ENCODE measurements at places on chromosomes 5 and 9. TPM values are rescaled to one million over a fixed set of nuclear protein-coding genes. Genes with fewer than 3 reads are reported as not detected.

DNA sequence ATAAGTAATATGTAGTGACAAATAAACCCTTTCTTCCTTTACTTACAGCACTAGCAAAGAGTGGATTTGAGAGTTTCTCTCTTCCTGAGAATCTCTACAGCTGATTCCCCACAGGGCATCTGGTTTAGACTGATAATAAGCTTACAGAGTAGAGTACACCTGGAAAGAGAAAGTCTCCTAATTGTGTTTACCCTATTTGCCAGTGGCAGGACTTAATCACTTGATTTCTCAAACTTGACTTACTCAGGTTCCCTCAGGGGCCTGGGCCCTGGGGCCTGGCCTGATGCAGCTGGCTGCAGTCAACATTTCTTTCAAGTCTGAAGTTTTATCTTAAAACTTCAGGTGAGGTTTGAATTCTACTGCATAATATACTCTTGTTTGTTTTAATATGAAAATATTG lies 38.0 kb upstream of the UBTD2 start:
- H3K4me1 ChIP-seq, result no peaks in the 10 kb centered on the region
- H3K27ac ChIP-seq, result no peak overlapping the region
- no peak overlapping the region for H3K4me3 ChIP-seq
- no peak for DNase-seq
- H3K27me3 ChIP-seq, result no peaks in the 10 kb centered on the region
- no peaks in the 10 kb centered on the region for H3K36me3 ChIP-seq

- no peaks in the 10 kb centered on the region for H3K27me3 ChIP-seq
- no peak for DNase-seq
- H3K27ac ChIP-seq, result no peak overlapping the region
- H3K36me3 ChIP-seq, result peaks cover 85% of the 10 kb centered on the region
- H3K4me1 ChIP-seq, result no peaks in the 10 kb centered on the region
Observed at GRCh38 chr5:160036884-160037283, 27.9 kb downstream of the TTC1 start.

- peaks cover 7% of the 10 kb centered on the region for H3K4me1 ChIP-seq
- no peak overlapping the region for H3K27ac ChIP-seq
- H3K36me3 ChIP-seq, result no peaks in the 10 kb centered on the region
- H3K4me3 ChIP-seq, result no peak overlapping the region
Observed at GRCh38 chr9:16633794-16634193, 236.7 kb downstream of the BNC2 start.

DNA sequence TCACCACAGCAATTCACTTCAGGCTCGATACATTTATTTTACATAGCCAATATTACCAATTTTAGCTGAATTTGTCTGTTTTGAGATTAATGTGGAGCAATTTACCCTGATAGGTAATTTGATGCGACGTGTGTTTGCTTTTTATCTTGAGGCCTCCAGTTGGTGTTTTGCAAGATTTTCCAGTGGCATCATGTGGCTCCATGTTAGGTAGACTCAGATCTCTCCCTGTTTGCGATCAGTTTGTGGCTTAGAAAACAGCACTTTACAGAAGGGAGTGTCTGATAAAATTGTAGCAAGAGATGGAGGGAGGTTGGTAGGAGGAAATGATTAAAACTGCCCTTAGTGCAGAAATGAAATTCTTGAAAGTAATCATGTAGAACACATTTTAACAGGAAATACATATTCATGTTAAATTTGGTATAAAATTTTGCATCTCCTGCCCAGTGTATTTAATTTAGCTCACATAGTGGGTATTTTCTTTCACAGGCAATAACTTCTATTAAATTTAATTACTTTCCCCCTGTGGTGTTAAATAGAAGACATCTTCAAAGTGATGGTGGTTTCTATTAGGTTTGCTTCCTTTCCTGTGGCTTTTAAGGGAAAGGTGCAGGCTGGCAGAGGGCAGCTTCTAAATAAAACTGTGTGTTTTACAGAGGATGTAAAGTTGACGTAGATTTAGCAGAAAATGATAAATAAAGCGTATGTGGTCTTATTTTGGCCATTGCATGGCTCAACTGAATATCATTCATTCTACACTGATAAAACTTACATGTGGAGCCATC lies 135.8 kb downstream of the KDM4C start:
- H3K36me3 ChIP-seq, result peaks cover 37% of the 10 kb centered on the region
- no peak overlapping the region for H3K27ac ChIP-seq
- H3K4me3 ChIP-seq, result no peak overlapping the region
- DNase-seq, result no peak
- H3K27me3 ChIP-seq, result no peaks in the 10 kb centered on the region

- peaks cover 27% of the 10 kb centered on the region for H3K36me3 ChIP-seq
- no peak for DNase-seq
- H3K4me1 ChIP-seq, result peaks cover 21% of the 10 kb centered on the region
- no peaks in the 10 kb centered on the region for H3K27me3 ChIP-seq
- H3K4me3 ChIP-seq, result peak overlapping the region; percentile 55
Observed at GRCh38 chr9:122912671-122912963, 506 bp downstream of the ZBTB6 start.

DNA sequence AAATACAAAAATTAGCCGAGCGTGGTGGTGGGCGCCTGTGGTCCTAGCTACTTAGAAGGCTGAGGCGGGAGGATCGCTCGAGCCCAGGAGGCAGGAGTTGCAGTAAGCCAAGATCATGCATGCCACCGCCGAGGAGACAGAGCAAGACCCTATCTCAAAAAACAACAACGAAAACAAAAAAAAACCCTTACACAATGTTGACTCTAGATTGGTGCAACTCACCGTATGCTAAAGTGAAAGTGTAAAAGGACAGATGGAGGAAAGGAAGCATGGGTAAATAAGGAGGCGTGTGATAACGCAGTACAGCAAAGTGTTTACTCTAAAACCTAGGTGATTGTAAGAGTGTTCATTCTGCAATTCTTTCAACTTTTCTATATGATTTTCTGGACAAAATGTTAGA lies 15.9 kb upstream of the RUFY1 start:
- no peak for DNase-seq
- no peaks in the 10 kb centered on the region for H3K36me3 ChIP-seq
- peaks cover 10% of the 10 kb centered on the region for H3K27me3 ChIP-seq
- H3K4me3 ChIP-seq, result no peak overlapping the region
- H3K27ac ChIP-seq, result no peak overlapping the region
- H3K4me1 ChIP-seq, result peaks cover 19% of the 10 kb centered on the region

DNA sequence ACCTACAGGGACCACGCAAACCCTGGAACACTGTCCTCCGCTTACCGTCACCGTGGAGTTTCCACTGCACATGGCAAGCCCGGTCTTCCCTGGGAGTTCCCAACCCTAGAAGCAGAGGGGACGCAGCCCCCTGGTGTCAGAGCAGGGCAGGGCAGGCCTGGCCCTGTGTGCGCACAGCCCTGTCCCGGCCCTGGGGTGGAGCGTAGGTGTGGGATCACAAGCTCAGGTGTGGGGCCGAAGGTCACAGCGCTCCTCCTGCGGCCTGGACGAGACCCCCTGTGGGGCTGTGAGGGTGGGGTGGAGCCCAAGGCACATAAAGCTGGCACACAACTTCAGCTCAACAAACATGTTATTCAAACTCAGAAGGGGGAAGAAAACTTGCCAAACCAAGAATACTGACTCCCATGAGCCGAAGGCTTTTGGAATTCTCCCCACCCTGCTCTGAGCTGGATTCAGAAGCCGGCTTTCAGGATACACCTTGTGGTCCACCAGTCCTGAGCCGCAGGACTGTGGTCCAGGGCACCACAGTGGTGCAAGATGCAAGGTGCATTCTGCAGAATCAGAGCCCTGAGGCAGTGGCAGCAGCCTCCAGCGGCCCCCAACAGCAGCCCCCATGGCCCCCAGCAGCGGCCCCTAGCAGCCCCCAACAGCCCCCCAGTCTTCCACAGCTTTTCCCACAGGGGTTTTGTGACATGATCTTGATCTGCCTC lies 11.8 kb upstream of the EXOC3 start:
- H3K4me3 ChIP-seq, result no peak overlapping the region
- H3K27ac ChIP-seq, result no peak overlapping the region
- H3K36me3 ChIP-seq, result no peaks in the 10 kb centered on the region
- no peaks in the 10 kb centered on the region for H3K4me1 ChIP-seq
- no peaks in the 10 kb centered on the region for H3K27me3 ChIP-seq

DNA sequence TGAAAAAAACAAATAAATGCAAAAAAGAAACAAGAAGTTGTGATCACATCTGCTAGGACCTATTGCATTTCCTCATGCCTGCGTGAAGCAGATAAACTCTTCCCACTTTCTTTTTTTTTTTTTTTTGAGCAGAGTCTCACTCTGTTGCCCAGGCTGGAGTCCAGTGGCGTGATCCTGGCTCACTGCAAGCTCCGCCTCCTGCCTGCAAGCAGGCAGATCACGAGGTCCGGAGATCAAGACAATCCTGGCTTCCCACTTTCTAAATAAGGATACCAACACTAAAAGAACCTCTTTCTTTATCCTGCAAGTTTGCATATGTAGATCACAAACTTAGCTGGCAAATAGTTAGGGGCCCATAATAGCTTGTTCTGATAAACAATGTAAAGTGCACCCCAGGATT lies 128.6 kb downstream of the ASTN2 start:
- no peak overlapping the region for H3K27ac ChIP-seq
- no peaks in the 10 kb centered on the region for H3K4me1 ChIP-seq
- H3K4me3 ChIP-seq, result no peak overlapping the region

GRCh38 chr5:10477943-10478342 lies 36.3 kb downstream of the ROPN1L start:
- H3K4me3 ChIP-seq, result no peak overlapping the region
- no peaks in the 10 kb centered on the region for H3K36me3 ChIP-seq

DNA sequence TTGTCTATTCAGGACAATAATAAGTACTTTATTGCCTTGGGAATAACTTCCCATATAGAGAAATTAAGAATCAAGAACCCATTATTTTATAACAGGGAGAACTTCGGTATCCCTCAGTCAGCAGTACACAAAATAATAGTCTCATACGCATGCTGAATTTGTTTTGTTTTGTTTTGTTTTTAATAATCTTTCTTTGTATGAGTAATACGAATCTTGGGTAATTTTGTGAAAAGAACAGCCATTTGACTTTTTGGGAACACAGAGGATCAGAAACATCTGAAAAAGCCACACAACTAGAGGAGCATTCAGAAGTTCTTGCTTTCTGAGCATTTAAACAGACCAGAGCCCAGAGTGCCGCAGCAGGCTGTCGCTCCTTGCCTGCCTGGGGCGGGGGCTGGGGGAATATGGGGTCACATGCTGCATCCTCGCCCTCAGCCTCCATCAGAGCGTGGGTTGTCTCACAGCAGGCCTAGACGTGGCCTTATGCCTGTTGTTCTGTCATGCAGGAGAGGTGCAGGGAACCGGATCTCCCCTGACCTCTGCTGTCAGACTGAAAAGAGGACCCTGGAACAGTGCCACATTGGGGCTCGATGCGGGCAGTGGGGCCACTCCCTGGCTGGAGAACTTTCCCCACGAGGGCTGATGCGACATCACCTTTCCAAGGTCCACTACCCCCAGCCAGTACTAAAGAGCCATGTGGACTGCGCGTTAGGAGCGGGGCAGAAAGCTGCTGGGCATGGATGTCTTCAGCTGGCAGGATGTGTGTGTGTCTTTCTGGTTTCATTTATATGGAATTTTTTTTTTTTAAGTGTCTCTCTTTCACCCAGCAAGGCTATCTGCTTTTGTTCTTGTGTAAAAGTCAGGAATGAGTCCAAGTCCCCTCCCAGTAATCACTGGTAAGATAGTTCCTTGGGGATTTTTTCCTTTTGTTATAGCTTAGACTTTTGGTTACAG lies 133.4 kb upstream of the OTULINL start:
- H3K36me3 ChIP-seq, result no peaks in the 10 kb centered on the region
- H3K4me3 ChIP-seq, result no peak overlapping the region
- peak; percentile 45 for DNase-seq
- peaks cover 11% of the 10 kb centered on the region for H3K4me1 ChIP-seq

- H3K36me3 ChIP-seq, result no peaks in the 10 kb centered on the region
- no peaks in the 10 kb centered on the region for H3K27me3 ChIP-seq
- DNase-seq, result no peak
- no peak overlapping the region for H3K4me3 ChIP-seq
- H3K27ac ChIP-seq, result no peak overlapping the region
- no peaks in the 10 kb centered on the region for H3K4me1 ChIP-seq
Observed at GRCh38 chr9:108484468-108484867, 371.3 kb downstream of the ACTL7B start.

GRCh38 chr5:133825631-133826289 lies 142.7 kb downstream of the C5orf15 start:
- H3K4me1 ChIP-seq, result no peaks in the 10 kb centered on the region
- no peak for DNase-seq
- no peak overlapping the region for H3K4me3 ChIP-seq
- H3K36me3 ChIP-seq, result no peaks in the 10 kb centered on the region

GRCh38 chr9:73265876-73266275 lies 114.2 kb downstream of the ANXA1 start:
- H3K4me1 ChIP-seq, result no peaks in the 10 kb centered on the region
- H3K27ac ChIP-seq, result no peak overlapping the region
- H3K36me3 ChIP-seq, result no peaks in the 10 kb centered on the region

- no peaks in the 10 kb centered on the region for H3K36me3 ChIP-seq
- no peak overlapping the region for H3K4me3 ChIP-seq
- DNase-seq, result no peak
- no peaks in the 10 kb centered on the region for H3K27me3 ChIP-seq
- H3K27ac ChIP-seq, result no peak overlapping the region
- H3K4me1 ChIP-seq, result no peaks in the 10 kb centered on the region
Observed at GRCh38 chr5:45596320-45596719, 99.9 kb downstream of the HCN1 start.

- H3K27me3 ChIP-seq, result no peaks in the 10 kb centered on the region
- no peak for DNase-seq
- no peak overlapping the region for H3K27ac ChIP-seq
- H3K4me3 ChIP-seq, result no peak overlapping the region
- no peaks in the 10 kb centered on the region for H3K4me1 ChIP-seq
Observed at GRCh38 chr5:22372376-22372775, 480.8 kb downstream of the CDH12 start.

- no peaks in the 10 kb centered on the region for H3K36me3 ChIP-seq
- no peaks in the 10 kb centered on the region for H3K4me1 ChIP-seq
- no peaks in the 10 kb centered on the region for H3K27me3 ChIP-seq
Observed at GRCh38 chr5:120927950-120928530, 463.9 kb downstream of the PRR16 start.

DNA sequence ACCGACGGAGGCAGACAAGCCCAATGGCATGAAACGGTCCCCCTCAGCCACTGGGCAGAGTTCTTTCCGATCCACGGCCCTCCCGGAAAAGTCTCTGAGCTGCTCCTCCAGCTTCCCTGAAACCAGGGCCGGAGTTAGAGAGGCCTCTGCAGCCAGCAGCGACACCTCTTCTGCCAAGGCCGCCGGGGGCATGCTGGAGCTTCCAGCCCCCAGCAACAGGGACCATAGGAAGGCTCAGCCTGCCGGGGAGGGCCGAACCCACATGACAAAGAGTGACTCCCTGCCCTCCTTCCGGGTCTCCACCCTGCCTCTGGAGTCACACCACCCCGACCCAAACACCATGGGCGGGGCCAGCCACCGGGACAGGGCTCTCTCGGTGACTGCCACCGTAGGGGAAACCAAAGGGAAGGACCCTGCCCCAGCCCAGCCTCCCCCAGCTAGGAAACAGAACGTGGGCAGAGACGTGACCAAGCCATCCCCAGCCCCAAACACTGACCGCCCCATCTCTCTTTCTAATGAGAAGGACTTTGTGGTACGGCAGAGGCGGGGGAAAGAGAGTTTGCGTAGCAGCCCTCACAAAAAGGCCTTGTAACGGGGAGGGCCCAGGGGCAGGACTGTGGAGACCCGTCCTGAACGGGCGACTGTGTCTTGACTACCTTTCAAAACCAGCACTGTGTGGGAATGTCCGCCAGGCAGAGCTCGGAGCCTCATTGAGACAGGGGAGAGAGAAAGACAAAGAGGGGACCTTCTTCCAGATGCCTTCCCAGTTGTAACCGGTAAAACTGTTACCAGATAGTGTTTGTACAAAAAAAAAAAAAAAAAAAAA lies 29.9 kb downstream of the CD180 start:
- H3K4me1 ChIP-seq, result peaks cover 21% of the 10 kb centered on the region
- peak; percentile 63 for DNase-seq
- H3K27ac ChIP-seq, result peak overlapping the region; percentile 84

Gene ABLIM3
- polyA plus RNA-seq, result 8.2 TPM

Gene ZBED3
- 5.0 TPM for polyA plus RNA-seq

Gene ALDH7A1
- 52.9 TPM for polyA plus RNA-seq

Gene TRIP13
- 3.5 TPM for polyA plus RNA-seq

Gene PLK2
- 14.5 TPM for polyA plus RNA-seq

Gene SHOC1
- polyA plus RNA-seq, result 0.31 TPM

Gene NUDT12
- 6.7 TPM for polyA plus RNA-seq

Gene PCDHA3
- 0.08 TPM for polyA plus RNA-seq
